ENCODE measurements at places on chromosomes 4 and X. TPM values are rescaled to one million over a fixed set of nuclear protein-coding genes. Genes with fewer than 3 reads are reported as not detected.

NXF2 gene
- polyA plus RNA-seq = not detected

ADGRL3 gene
- polyA plus RNA-seq = 90.1 TPM

SCD5 gene
- polyA plus RNA-seq = 226 TPM

ARHGAP24 gene
- 2.9 TPM for polyA plus RNA-seq

STBD1 gene
- polyA plus RNA-seq = not detected

TRO gene
- polyA plus RNA-seq = 361 TPM

KLHL15 gene
- polyA plus RNA-seq = 11.2 TPM

GNL3L gene
- polyA plus RNA-seq = 6.6 TPM

CCNB3 gene
- 0.42 TPM for polyA plus RNA-seq
